ENCODE measurements at places on chromosomes 6 and 20.

DNA sequence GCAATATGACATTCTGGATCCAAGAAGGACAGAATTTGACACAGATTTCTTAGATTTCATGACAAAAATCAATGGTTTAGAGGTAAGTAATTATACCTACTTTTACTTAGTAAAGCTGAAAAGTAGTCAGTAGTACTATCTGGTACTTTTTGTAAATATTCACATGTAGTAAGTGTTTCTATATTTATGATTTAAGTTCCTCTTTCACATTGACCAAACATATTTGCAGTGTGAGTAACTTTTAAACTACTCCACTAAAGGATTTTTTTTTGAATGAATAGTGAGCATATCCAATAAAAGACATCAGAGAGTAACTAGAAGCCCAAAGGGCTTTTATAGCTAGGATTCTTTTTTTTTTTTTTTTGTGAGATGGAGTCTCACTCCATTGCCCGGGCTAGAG is 60.8 kb downstream of the DNAH8 start:
- DNase-seq = no peak

- DNase-seq = no peak
Observed at GRCh38 chr20:48148020-48148419, 362.7 kb upstream of the SULF2 start.

GRCh38 chr6:123635567-123635966 is 1.2 kb downstream of the TRDN start:
- DNase-seq = no peak

GRCh38 chr6:140636271-140636907 is 1261.9 kb upstream of the CITED2 start:
- DNase-seq = no peak

DNA sequence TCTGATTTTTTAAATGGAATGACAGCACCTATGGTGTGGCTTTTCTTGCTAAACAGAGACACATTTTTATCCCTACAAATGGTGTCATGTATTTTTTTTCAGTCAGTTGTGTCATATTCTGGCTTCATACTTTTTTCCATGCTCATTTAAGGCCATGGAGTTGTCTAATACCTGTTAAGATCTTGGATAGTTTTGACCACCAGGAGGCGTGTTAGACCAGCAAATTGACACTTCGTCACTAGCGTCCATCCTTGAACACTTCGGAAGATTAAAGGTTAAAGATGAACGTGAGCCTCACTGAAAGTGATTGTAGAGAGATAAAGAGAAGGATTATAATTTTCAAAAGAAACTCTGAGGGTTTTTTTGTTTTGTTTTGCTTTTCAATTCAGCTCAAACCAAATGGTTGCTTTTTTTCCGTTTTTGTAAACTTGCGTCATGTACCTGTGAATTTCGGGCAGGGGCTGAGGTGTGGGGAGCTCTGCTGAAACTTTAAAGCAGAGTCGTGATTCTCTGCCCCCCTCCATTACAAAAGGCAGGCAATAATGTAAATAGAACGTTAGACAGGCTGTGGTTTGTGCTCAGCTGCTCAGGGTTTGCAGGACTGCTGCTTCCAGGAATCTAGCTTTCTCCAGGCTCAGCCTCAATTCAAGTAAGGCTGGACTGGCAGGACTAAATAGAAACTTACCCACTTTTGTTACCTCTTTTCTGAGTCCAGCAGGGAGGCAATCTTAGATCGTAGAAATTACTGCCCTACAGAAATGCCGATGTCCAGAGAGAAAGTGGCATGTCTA is 245.1 kb downstream of the FOXA2 start:
- DNase-seq = peak; percentile 59

DNA sequence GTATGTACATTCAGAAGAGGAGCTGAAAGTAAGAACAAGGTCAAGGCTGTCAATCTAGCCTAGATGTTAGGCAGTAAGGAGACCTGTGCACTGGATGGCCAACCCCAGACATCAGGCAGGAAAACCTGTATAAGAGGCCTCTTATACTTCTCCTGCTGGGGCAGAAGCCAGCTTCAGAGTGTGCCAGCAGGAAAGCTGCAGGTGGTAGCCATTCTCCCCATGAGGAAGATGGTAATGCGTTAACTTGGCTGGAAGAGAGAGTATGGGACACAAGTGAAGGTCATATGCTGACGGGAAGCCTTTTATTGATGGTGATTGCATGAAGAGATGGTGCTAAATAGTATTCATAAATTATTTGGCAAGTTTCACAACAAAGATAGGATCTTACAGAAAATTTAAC is 20.6 kb downstream of the NHLRC1 start:
- no peak for DNase-seq

- no peak for DNase-seq
Observed at GRCh38 chr6:109781001-109781400, 89.9 kb downstream of the FIG4 start.

DNA sequence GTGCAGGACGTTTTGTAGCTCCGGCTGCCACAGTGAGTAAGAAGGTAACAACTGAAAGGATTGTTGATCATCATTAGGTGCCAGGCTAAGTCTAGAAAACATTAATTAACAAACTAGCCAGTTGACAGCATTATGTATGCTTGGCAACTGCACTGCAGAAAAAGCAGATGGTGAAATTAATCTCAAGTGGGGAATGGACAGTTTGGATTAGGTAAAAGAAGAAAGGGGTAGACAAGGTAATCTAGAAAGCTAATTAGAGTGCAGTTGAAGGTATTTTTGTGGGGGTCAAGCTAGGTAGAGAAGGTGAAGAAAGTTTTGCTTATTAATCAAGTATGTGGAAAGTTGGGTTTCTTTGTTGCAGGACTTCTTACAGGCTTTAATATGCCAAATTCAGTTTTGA is 69.7 kb upstream of the HINT3 start:
- no peak for DNase-seq

DNA sequence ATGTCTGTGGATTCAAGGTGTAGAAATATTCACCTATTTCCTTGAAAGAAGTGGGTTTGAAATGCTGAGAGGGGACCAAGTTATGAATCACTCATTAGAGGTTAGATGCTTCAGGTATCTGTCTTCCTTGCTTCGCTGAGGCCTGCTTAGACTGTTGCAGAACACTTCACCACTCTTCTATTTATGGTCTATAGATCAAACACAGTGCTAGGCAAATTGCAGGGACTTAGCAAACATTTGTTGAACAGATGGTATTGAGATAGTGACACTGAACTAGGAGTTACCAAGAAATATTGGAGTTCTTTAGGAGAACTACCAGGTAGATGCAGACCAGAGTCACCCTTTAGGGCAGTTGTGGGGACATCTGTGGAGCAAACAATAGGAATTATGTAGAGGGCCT is 123.8 kb downstream of the RFPL4B start:
- DNase-seq = no peak

DNA sequence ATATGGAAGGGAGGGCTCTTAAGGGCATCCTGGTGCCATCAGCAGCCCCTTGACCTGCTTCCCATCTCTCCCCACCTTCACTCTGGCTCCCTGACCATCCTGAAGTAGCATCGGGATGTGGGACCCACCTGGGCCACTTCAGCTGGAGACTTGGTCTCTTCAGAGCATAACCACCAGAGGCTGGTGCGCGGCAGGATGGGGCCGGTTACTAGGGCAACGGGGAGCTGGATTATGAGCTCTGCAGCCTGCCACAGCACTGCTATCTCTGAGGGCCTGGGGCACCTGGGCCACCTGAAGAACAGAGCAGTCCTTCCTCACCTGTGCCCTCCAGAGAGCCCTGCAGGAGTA is 79.7 kb downstream of the SYNJ2 start:
- DNase-seq = no peak

- DNase-seq = no peak
Observed at GRCh38 chr6:84065693-84066290, 32.2 kb downstream of the MRAP2 start.

GRCh38 chr20:34560141-34560523 is 1.6 kb downstream of the MAP1LC3A start:
- no peak for DNase-seq

DNA sequence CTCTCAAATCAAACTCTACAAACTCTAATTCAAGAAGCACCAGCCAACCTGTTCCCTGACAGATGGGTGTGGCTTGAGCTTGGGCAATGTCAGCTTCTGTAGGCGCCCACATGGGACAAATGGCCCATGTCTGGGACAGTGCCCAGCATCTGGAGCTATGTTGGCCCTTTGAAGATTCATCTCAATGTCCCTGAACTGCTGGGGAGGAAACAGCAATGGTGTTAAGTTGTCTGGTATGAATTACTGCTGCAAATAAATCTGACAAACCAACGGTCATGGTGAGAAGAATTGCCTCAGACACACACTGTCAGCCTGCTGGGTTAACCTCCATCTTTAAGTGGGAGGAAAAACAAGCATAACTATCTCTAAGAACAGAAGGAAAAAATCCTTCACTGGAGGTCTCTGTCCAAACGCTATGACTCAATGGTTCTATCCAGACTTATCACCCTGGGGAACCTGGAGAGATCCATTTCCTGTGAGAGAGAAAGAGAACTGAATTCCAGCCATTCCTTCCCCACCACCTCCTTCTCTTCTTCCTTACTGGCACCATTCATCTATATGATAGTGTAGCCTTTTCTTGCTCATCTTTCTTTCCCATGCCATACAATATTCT is 274.9 kb downstream of the CDH26 start:
- no peak for DNase-seq

DNA sequence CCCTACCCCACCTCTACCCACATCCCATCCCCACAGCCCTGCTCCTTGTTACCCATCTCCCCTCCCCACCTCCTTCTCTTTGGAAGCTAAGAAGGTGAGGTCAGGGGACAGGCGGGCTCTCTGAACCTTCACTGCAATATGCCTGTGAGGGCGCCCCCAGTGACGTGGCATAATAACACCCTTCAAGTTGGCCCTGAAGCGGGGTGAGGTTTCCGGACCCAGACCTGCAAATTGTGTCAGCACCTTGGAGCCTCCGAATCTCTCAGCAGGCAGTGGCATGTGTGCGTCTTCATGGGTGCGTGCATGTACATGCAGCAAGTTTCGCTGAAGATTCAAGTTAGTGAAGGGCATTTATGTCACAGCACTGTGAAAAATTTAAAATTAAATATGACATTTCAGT is 114.6 kb downstream of the SOBP start:
- DNase-seq = no peak

DNA sequence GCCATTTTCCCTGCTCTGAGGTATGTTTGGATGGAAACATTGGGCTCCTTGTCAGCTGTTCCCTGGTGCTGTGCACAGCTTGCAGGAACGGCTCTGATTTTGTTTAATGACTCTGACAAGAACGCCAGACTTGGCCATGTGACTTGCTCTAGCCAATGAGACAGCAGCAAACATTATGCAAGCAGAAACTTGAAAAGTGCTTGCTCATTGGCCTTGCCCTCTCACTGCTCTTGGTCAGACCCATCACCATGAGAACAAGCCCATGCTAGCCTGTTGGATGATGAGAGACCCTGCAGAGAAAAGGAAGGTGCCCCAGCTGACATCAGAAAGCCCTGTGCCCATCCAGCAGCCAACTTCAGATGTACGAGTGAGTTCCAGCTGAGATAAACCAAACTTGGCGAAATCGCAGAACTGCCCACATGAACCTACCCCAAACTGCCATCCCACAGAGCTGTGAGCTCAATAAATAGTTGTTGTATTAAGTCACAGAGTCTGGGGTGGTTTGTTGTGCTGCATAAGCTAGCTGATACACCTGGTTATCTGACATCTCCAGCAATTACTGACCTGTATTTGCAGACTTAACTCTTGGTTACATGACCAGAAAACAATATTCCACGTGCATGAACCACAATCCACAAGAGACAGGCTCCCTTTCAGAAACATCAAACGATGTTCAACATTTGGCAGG is 96.9 kb downstream of the JPH2 start:
- DNase-seq = no peak

- no peak for DNase-seq
Observed at GRCh38 chr20:3461911-3462677, 8.7 kb upstream of the ATRN start.

DNA sequence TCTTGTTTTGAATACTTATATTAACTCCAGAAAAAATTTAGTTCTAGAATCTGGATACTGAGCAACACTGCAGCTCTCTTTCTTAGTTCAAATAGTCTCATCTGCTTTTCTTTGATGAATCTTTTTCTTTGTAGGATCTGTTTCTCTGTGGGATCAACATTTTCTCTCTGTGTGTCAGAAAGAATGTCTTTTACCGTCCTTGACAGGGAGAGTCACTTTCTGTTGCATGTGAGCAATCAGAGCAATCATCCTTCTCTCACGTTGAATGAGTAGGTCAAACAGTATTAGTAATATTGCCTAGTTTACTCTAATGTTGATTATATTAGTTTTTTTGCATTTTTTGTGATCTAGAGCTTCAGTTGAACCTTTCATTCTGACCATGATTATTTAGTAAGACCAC is 130.9 kb downstream of the TRMT11 start:
- no peak for DNase-seq

DNA sequence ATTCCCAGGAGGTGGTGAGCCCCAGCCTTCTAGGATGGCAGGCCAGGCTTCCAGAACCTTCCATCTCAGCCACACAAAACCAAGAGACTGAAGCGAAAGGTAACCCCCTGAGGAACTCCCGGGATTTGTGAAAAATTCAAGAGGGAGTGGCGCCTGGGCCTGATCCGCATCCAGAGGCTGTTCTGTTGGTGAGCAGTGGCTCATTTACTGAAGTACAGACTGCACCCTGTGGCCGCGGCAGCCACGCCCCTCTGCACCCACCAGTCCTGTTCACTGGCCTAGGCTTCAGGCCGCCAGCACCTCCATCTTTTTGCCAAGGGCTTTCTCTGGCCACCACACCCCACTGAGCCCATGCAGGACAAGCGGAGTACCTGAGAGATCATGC is 79.1 kb upstream of the PTPN1 start:
- DNase-seq = no peak

- DNase-seq = no peak
Observed at GRCh38 chr20:40080041-40080652, 608.9 kb downstream of the MAFB start.

GRCh38 chr6:152054441-152054840 is 247.0 kb downstream of the ESR1 start:
- DNase-seq = no peak

- no peak for DNase-seq
Observed at GRCh38 chr20:52684176-52684575, 288.0 kb upstream of the TSHZ2 start.

DNA sequence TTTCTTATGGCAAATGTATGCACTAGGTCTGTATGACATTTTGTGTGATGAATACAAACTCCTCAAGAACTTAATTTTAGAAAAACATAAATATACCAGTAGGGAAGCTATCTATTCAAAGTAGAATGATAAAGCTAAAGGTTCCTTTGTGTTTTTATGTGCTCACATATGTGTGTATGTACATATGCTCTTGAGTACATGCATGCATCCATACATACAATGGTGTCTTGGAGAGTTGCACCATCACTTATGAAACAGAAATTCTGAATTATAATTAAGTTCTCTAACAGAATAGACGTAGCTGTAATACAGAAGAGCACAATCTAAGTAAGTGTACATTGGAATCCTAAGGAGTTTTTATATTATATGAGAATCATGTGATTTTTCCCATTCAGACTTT is 2.3 kb downstream of the NKAIN2 start:
- no peak for DNase-seq

GRCh38 chr6:24425091-24425490 is 22.4 kb downstream of the MRS2 start:
- DNase-seq = no peak

Measured in activated naive CD4-positive, alpha-beta T cell treated with anti-CD3 and anti-CD28 coated beads, Interleukin-2, amount 10 ng/mL, durations not matched to agents 7 days and 5 days (primary cell).